ENCODE measurements at places on chromosomes 12 and 14. TPM values are rescaled to one million over a fixed set of nuclear protein-coding genes. Genes with fewer than 3 reads are reported as not detected.

Gene LYZ
- not detected for total RNA-seq

Gene GMFB
- 114 TPM for total RNA-seq

Gene LMNTD1
- 0.19 TPM for total RNA-seq

Gene AICDA
- not detected for total RNA-seq

Gene TBC1D30
- 19.6 TPM for total RNA-seq

Gene C3AR1
- total RNA-seq = 0.09 TPM

Gene TNFRSF1A
- 67.6 TPM for total RNA-seq

Gene SOAT2
- not detected for total RNA-seq

Gene MORN3
- total RNA-seq = not detected

Gene TMPO
- total RNA-seq = 143 TPM

Gene BATF
- total RNA-seq = 3.2 TPM

Gene ZNF384
- total RNA-seq = 12.1 TPM

Gene LRRK2
- total RNA-seq = 0.65 TPM

Gene DUSP6
- total RNA-seq = 317 TPM

Data from dermis blood vessel endothelial cell (primary cell).